AG04450 (cell line): ENCODE measurements at places on chromosomes 4 and X. TPM values are rescaled to one million over a fixed set of nuclear protein-coding genes. Genes with fewer than 3 reads are reported as not detected.

DNA sequence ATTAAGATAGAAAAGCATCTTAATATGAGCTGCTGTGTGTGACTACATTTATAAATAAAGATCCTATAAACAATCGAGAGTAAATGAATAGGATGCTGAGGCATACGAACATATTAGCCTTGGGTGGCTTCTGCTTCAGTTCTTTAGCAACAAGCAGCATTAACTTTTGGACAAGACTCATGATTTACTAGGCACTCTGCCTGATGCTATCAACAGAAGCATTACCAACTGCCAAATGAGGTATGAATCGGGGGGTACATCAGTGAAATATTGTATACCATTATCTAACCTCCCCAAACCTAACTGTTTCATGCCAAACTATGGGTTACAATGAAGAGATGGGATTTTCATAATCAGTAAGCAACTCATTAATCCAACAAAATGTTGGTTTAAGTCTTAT is 113.1 kb downstream of the RAB28 start:
- DNase-seq: no peak

The STOX2 gene
- polyA plus RNA-seq: 2.4 and 3.4 TPM in 2 replicates

DNA sequence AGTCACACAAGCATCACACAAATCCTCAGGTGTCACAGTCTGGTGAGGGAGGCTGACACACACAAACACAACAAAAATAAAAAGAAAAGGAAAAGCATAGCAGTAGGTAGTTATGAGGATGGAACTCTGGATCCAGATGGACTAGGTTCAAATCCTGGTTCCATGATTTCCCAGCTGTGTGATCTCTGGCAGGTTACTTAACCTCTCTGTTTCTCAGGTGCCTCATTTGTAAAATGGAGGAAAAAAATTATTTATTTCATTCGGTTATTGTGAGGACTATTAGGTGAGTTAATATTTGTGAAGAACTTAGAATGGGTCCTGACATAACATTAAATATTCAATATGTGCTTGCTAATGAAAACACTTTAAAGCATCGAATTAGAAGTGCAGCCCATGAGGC is 19.8 kb downstream of the GAGE1 start:
- no peak for DNase-seq

The KCNE5 gene
- 0.29 and 0.56 TPM in 2 replicates for polyA plus RNA-seq

DNA sequence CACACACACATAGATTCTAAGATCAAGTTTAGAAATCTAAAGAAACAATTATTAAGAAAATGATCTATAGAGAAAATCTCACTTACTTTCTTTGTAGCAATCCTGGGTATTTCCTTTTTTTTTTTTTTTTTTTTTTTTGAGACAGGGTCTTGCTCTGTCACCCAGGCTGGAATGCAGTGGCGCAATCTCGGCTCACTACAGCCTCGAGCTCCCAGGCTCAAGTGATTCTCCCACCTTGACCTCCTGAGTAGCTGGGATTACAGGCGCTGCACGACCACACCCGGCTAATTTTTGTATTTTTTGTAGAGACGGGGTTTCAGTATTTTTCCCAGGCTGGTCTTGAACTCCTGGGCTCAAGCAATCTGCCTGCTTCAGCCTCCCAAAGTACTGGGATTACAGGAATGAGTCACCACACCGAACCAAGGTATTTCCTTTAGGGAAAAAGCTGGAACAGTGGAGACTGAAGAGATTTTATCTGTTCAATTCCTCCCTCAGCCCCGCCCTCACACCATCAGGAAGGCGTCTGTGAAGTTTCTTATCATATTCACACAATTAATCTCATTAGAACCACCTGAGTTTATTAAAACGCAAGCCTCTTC is at the start of gene TRIML2:
TRIML2 (minus strand) TSS at position 447 of the 599 bp plus-strand sequence. CDS start 4,235 bp downstream, outside the sequence.
- DNase-seq: no peak
